ENCODE measurements at places on chromosomes 5 and 9. TPM values are rescaled to one million over a fixed set of nuclear protein-coding genes. Genes with fewer than 3 reads are reported as not detected.

Gene IFNB1
- polyA plus RNA-seq = not detected

- no peaks in the 10 kb centered on the region for H3K4me1 ChIP-seq
- no peak for DNase-seq
- no peaks in the 10 kb centered on the region for H3K27me3 ChIP-seq
- no peak overlapping the region for H3K27ac ChIP-seq
- H3K36me3 ChIP-seq = no peaks in the 10 kb centered on the region
Measured at GRCh38 chr9:80547613-80548012, 975.8 kb downstream of the TLE4 start.

- H3K27ac ChIP-seq = no peak overlapping the region
- no peaks in the 10 kb centered on the region for H3K36me3 ChIP-seq
- no peak for DNase-seq
- no peak overlapping the region for H3K4me3 ChIP-seq
- H3K27me3 ChIP-seq = no peaks in the 10 kb centered on the region
- no peaks in the 10 kb centered on the region for H3K4me1 ChIP-seq
Measured at GRCh38 chr9:95406121-95406520, 88.6 kb upstream of the FANCC start.

GRCh38 chr9:31983895-31984294, 400.5 kb upstream of the ACO1 start:
- H3K4me1 ChIP-seq = no peaks in the 10 kb centered on the region
- no peak overlapping the region for H3K4me3 ChIP-seq
- H3K36me3 ChIP-seq = no peaks in the 10 kb centered on the region

- no peak for DNase-seq
- no peak overlapping the region for H3K27ac ChIP-seq
- no peaks in the 10 kb centered on the region for H3K27me3 ChIP-seq
- no peaks in the 10 kb centered on the region for H3K36me3 ChIP-seq
- H3K4me3 ChIP-seq = no peak overlapping the region
Measured at GRCh38 chr5:3382782-3383181, 212.8 kb upstream of the IRX1 start.

Gene PGM5
- not detected for polyA plus RNA-seq

DNA sequence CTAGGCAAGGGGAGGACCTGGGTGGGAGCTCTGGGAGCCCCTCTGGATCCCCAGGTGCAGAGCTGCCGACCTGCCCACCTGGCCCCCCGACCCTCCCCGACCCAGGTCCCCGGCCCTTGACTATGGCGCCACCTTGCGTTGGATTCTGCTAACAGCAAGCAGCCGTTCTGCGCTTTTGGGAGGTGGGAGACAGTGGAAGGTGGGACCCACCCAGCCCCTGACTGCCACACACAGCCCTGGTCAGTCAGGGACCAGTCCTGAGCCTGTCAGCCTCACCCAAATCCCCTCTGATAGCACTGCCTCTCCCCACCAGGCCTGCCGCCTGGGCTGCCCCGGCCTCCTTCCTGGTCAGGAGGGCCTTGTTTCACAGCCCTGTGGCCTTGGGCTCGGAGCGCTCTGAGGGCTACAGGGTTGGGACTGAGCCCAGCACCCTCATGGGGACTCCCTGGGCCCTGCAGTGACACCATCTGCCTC, 77.9 kb downstream of the HMCN2 start:
- H3K4me3 ChIP-seq = no peak overlapping the region
- no peaks in the 10 kb centered on the region for H3K36me3 ChIP-seq
- H3K27ac ChIP-seq = no peak overlapping the region
- peak; percentile 95 for DNase-seq

GRCh38 chr5:72064801-72065570, 42.3 kb upstream of the MAP1B start:
- no peaks in the 10 kb centered on the region for H3K36me3 ChIP-seq
- H3K27me3 ChIP-seq = no peaks in the 10 kb centered on the region
- no peak overlapping the region for H3K27ac ChIP-seq
- no peak for DNase-seq
- H3K4me1 ChIP-seq = peaks cover 21% of the 10 kb centered on the region

- no peaks in the 10 kb centered on the region for H3K27me3 ChIP-seq
- H3K4me3 ChIP-seq = no peak overlapping the region
- H3K27ac ChIP-seq = no peak overlapping the region
- H3K36me3 ChIP-seq = peaks cover 2% of the 10 kb centered on the region
- DNase-seq = no peak
- no peaks in the 10 kb centered on the region for H3K4me1 ChIP-seq
Measured at GRCh38 chr9:121156263-121156731, 45.4 kb downstream of the RAB14 start.

DNA sequence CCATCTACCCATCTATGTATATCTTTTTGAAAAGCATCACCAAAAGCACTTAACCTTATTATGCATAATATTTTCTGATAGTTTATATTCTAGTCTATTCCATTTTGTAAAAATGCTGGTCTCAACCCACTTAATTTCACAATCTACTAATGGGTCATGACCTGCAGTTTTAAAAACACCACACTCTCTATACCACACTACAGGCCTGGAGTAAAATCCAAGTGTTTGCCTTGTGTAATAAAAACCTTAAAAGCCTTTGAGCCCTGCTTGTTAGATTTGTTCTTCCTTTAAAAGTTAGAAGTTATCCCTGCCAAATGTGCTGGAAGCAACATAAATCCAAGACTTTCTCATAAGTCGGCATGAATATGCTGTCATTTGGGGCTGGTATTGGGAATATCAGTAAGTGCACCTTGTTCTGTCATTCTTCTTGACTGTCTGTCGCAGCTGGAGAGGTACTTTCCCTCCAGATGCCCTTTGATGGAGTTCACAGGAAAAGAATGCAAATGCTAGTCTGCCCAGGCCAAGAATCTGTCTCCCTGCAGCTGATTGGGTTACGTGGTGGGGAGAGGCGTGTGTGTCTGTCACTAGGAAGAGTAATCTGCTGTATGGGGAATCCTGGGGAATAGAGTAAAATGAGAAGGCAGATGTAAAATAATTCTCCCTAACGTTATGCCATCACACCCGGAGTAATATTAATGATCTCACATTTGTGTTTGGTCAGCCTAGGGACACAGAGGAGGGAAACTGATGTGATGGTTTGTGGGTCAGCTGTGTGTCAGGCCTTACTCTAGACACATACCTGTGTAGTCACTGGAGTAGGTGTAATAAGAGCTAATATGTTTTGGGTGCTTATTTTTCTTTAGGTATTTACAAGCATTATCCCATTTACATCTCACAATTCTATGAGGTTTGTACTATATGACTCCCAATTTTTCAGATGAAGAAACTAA, 79.4 kb downstream of the ZNF366 start:
- H3K27ac ChIP-seq = no peak overlapping the region
- H3K36me3 ChIP-seq = no peaks in the 10 kb centered on the region
- no peak overlapping the region for H3K4me3 ChIP-seq
- H3K4me1 ChIP-seq = no peaks in the 10 kb centered on the region

Gene CARD6
- 0.19 TPM for polyA plus RNA-seq

GRCh38 chr5:1737790-1738405, 61.7 kb downstream of the MRPL36 start:
- peak; percentile 61 for DNase-seq
- no peak overlapping the region for H3K27ac ChIP-seq
- H3K4me3 ChIP-seq = no peak overlapping the region
- no peaks in the 10 kb centered on the region for H3K27me3 ChIP-seq
- no peaks in the 10 kb centered on the region for H3K36me3 ChIP-seq
- no peaks in the 10 kb centered on the region for H3K4me1 ChIP-seq

GRCh38 chr5:18043344-18043743, 409.1 kb downstream of the TAF11L14 start:
- no peak overlapping the region for H3K27ac ChIP-seq
- no peaks in the 10 kb centered on the region for H3K36me3 ChIP-seq
- no peak for DNase-seq
- no peaks in the 10 kb centered on the region for H3K4me1 ChIP-seq

GRCh38 chr5:54873691-54874090, 111.7 kb downstream of the ESM1 start:
- no peak overlapping the region for H3K27ac ChIP-seq
- no peak overlapping the region for H3K4me3 ChIP-seq
- no peaks in the 10 kb centered on the region for H3K36me3 ChIP-seq
- no peaks in the 10 kb centered on the region for H3K4me1 ChIP-seq
- peaks cover 1% of the 10 kb centered on the region for H3K27me3 ChIP-seq
- DNase-seq = no peak

- DNase-seq = no peak
- H3K36me3 ChIP-seq = no peaks in the 10 kb centered on the region
- no peak overlapping the region for H3K4me3 ChIP-seq
- no peaks in the 10 kb centered on the region for H3K4me1 ChIP-seq
Measured at GRCh38 chr5:40401284-40402006, 278.3 kb upstream of the PTGER4 start.

Gene C1QTNF2
- 1.4 TPM for polyA plus RNA-seq

GRCh38 chr5:64763948-64764503, 4.5 kb downstream of the SREK1IP1 start:
- H3K27me3 ChIP-seq = no peaks in the 10 kb centered on the region
- no peak for DNase-seq
- H3K36me3 ChIP-seq = 0 out of 2 replicates have a peak, but pooled peaks cover 2% of the 10 kb centered on the region
- H3K27ac ChIP-seq = no peak overlapping the region
- H3K4me3 ChIP-seq = no peak overlapping the region

DNA sequence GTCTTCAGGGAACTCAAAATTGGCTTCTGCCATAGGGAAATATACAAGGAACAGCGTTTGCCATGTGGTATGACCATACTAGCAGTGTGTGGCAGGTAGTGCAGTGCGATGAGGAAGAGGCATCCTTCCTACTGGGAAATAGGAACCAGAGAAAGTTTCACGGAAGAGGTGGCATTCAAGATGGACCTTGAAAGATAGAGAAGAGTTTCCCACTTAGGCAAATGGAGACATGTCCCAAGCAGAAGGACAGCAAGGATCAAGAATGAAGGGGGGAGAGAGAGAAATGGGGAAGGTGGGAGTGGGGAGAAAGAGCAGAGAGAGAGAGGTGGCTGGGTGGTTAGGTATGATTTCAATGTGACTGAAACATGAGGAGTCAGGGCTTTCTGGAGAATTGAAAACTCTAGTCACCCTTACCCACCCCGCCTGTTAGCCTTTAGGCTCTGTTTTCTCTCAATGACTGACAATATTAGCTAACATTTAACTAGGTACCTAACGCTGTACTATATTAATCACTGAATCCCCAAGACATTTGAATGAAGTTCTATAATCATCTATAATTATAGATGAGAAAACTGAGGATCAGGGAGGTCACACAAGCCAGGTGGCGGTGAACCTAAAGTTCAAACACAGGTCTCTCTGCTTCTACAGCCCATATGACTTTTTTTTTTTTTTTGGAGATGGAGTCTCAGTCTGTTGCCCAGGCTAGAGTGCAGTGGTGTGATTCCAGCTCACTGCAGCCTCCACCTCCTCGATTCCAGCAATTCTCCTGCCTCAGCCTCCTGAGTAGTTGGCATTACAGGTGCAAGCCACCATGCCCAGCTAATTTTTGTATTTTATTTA, 171.3 kb downstream of the NR3C1 start:
- no peaks in the 10 kb centered on the region for H3K36me3 ChIP-seq
- no peak overlapping the region for H3K27ac ChIP-seq
- H3K4me1 ChIP-seq = peaks cover 7% of the 10 kb centered on the region
- DNase-seq = no peak
- H3K27me3 ChIP-seq = no peaks in the 10 kb centered on the region

Gene CD274
- not detected for polyA plus RNA-seq

DNA sequence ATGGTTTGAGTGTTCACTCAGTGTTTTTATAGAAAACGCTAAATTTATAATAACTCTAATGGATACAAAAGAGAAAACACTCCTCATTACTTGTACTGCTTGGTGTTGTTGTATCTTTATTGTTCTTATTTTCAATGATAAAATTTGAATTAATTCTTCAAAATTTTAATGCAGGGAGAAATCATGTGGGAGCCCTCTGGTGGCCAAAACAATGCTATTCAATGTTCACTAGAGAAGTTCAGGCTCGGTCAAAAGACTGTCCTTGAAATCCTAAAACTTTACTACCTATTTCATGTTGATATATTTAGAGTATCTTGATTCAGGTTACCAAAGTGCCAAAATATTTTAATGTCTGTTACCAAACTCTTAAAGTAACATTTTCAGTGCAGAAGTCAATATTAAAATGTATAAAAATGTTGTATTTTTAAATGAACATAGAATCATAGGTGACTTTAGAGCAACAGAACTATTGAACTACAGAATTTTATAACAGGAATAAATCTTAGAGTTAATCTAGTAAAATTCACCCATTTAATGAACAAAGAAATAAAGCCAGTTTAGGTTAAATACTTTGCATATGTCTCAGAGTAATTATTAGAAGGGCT, 1259.8 kb downstream of the PTPRD start:
- H3K27me3 ChIP-seq = no peaks in the 10 kb centered on the region
- H3K4me1 ChIP-seq = no peaks in the 10 kb centered on the region
- no peak for DNase-seq
- H3K4me3 ChIP-seq = no peak overlapping the region

GRCh38 chr5:109584986-109585599, 104.6 kb upstream of the MAN2A1 start:
- no peak overlapping the region for H3K4me3 ChIP-seq
- H3K27ac ChIP-seq = no peak overlapping the region
- no peaks in the 10 kb centered on the region for H3K36me3 ChIP-seq
- no peak for DNase-seq

GRCh38 chr5:5787373-5787772, 364.9 kb downstream of the ICE1 start:
- peaks cover 2% of the 10 kb centered on the region for H3K27me3 ChIP-seq
- no peak overlapping the region for H3K27ac ChIP-seq
- H3K4me3 ChIP-seq = no peak overlapping the region
- no peaks in the 10 kb centered on the region for H3K36me3 ChIP-seq
- no peak for DNase-seq

- peak overlapping the region; percentile 61 for H3K4me3 ChIP-seq
- DNase-seq = no peak
- H3K36me3 ChIP-seq = no peaks in the 10 kb centered on the region
- no peak overlapping the region for H3K27ac ChIP-seq
Measured at GRCh38 chr9:130172858-130173665, 858 bp downstream of the NCS1 start.

- no peak overlapping the region for H3K4me3 ChIP-seq
- DNase-seq = no peak
- no peaks in the 10 kb centered on the region for H3K4me1 ChIP-seq
- no peaks in the 10 kb centered on the region for H3K36me3 ChIP-seq
- H3K27me3 ChIP-seq = no peaks in the 10 kb centered on the region
Measured at GRCh38 chr9:68546596-68547390, 6.1 kb upstream of the TMEM252 start.

Gene EGR1
- polyA plus RNA-seq = 16.2 TPM

- no peaks in the 10 kb centered on the region for H3K27me3 ChIP-seq
- no peak overlapping the region for H3K4me3 ChIP-seq
- no peak for DNase-seq
- H3K4me1 ChIP-seq = peaks cover 9% of the 10 kb centered on the region
- H3K36me3 ChIP-seq = no peaks in the 10 kb centered on the region
Measured at GRCh38 chr5:127079994-127080491, 6.7 kb upstream of the C5orf63 start.

Gene TRIM7
- 0.57 TPM for polyA plus RNA-seq

Gene LIX1
- polyA plus RNA-seq = 0.39 TPM

- no peaks in the 10 kb centered on the region for H3K4me1 ChIP-seq
- no peak for DNase-seq
- H3K27me3 ChIP-seq = no peaks in the 10 kb centered on the region
- no peak overlapping the region for H3K4me3 ChIP-seq
- no peaks in the 10 kb centered on the region for H3K36me3 ChIP-seq
Measured at GRCh38 chr5:104186100-104186499, 623.5 kb upstream of the NUDT12 start.

All from H1 (cell line).